ENCODE measurements at places on chromosomes 16 and 17.

- DNase-seq, result peak; percentile 41
Observed at GRCh38 chr16:3187798-3188674, at the start of gene OR1F1. TSS of gene OR1F1 (plus strand) at chr16:3188204.

GRCh38 chr17:63001689-63002394 is 35.8 kb downstream of the TANC2 start:
- DNase-seq, result no peak

GRCh38 chr16:27954191-27954590 is 109.3 kb downstream of the GSG1L start:
- DNase-seq, result no peak

GRCh38 chr17:21351366-21352065 is 24.6 kb upstream of the KCNJ12 start:
- DNase-seq, result no peak

DNA sequence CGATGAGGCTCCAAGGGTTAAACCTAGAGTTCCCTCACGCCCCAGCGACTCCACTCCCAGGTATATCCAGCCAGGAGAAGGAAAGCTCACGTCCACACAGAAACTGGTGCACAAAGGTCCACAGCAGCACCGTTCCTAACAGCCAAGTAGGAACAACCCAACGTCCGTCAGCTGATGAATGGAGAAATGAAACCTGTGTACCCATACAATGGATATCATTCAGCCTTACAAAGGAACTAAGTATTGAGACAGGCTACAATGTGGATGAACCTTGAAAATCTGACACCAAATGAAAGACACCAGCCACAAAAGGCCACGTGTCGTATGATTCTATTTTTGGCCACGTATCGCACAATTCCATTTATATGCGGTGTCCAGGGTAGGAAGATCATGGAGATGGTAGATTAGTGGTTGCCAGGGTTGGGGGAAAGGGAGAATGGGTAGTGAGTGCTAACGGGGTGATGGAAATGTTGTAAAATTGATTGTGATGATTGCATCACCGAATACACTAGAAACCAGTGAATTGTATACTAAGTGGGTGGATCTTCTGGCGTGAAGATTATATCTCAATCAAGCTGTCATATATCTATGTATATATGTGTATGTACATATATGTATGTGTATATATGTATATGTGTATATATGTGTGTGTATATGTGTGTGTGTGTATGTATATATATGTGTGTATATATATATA is 30.1 kb downstream of the NLRC3 start:
- no peak for DNase-seq

- no peak for DNase-seq
Observed at GRCh38 chr17:48639982-48640857, 14.1 kb upstream of the HOXB9 start.

GRCh38 chr16:14278749-14279148 is 207.6 kb downstream of the MRTFB start:
- DNase-seq, result no peak
